ENCODE measurements at places on chromosomes 6 and 20.

GRCh38 chr6:4021854-4022695, 56.9 kb downstream of the FAM217A start:
- peak overlapping the region; percentile 95 for H3K4me3 ChIP-seq
- no peak for DNase-seq
- peak overlapping the region; percentile 99 for H3K27ac ChIP-seq
- no peaks in the 10 kb centered on the region for H3K27me3 ChIP-seq
- H3K4me1 ChIP-seq, result peaks cover 41% of the 10 kb centered on the region
- H3K36me3 ChIP-seq, result no peaks in the 10 kb centered on the region

GRCh38 chr20:16846006-16846405, 97.8 kb downstream of the OTOR start:
- H3K4me1 ChIP-seq, result peaks cover 8% of the 10 kb centered on the region
- no peak for DNase-seq
- H3K4me3 ChIP-seq, result no peak overlapping the region
- H3K36me3 ChIP-seq, result no peaks in the 10 kb centered on the region
- H3K27me3 ChIP-seq, result peaks cover 21% of the 10 kb centered on the region
- no peak overlapping the region for H3K27ac ChIP-seq

GRCh38 chr20:37523012-37523391, 2.0 kb downstream of the NNAT start:
- H3K27me3 ChIP-seq, result no peaks in the 10 kb centered on the region
- H3K27ac ChIP-seq, result no peak overlapping the region
- DNase-seq, result no peak
- peaks cover 14% of the 10 kb centered on the region for H3K36me3 ChIP-seq
- H3K4me3 ChIP-seq, result peak overlapping the region; percentile 7
- H3K4me1 ChIP-seq, result peaks cover 44% of the 10 kb centered on the region

DNA sequence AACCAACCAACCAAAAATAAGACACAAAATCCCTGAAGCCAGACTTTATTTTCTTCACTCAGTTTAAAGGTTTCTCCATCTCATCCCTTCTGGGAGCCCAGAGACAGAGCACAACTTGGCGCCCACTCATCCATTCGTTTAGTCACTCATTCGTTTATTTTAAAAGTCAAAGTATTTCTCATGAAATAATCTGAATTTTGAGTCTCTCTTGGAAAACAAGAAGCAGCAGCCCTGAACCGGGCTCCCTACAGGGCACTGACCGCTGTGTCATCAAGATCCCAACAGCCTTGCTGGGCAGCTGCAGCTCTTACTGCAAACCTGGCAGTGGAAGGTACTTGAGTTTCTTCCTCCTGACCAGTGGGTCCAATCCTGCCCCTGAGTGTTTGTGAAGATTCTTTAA, 171.6 kb downstream of the THBS2 start:
- H3K4me3 ChIP-seq, result no peak overlapping the region
- no peak for DNase-seq
- H3K36me3 ChIP-seq, result no peaks in the 10 kb centered on the region
- H3K27ac ChIP-seq, result no peak overlapping the region

Measured in mesothelial cell of epicardium (in vitro differentiated cells).